Left renal pelvis (tissue), 4 donors: ENCODE measurements at places on chromosomes 7 and 10.

- DNase-seq, result no peak
These were observed 133.3 kb downstream of the PFKFB3 start for GRCh38 chr10:6336016-6336415.

DNA sequence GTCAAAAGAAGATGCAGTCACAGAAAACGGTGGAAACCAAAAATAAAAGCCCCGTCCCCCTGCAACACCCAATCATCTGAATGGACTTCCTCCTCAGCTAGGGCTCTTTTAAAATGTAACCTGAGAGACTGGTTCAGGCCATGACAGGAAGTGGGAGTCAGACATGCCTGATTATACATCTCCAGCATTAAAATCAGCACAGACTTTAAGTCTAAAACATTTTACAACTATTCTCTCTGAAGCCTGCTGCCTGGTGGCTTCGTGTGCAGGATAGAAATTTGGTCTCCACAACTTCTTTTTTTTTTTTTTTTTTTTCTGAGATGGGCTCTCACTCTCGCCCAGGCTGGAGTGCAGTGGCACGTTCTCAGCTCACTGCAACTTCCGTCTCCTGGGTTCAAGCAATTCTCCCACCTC, 30.3 kb downstream of the HACD1 start:
- no peak for DNase-seq

- DNase-seq, result no peak
These were observed 86.8 kb downstream of the HBP1 start for GRCh38 chr7:107255602-107256001.

DNA sequence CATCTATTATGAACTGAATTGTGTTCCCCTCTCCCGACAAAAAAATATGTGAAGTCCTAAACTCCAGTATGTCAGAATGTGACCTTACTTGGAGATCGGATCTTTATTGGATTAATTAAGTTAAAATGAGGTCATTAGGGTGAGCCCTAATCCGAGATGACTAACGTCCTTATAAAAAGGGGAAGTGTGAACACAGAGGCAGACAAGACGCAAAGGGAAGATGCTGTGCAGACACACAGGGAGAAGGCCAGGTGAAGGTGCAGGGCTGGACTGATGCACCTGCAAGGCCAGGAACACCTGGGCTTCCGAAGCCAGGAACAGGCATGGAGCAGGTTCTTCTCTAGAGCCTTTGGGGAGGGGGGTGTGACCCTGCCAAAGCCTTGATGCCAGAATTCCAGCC, 187.8 kb downstream of the PARD3 start:
- no peak for DNase-seq

GRCh38 chr7:24025094-24025493, 258.9 kb upstream of the NPY start:
- no peak for DNase-seq

- no peak for DNase-seq
These were observed 48.3 kb upstream of the ZMIZ2 start for GRCh38 chr7:44700322-44700721.

- no peak for DNase-seq
These were observed 331.5 kb upstream of the NPVF start for GRCh38 chr7:25559581-25560367.

- DNase-seq, result no peak
These were observed 14.8 kb downstream of the IMPDH1 start for GRCh38 chr7:128394904-128395496.

GRCh38 chr10:16612115-16612980, 90.7 kb upstream of the C1QL3 start:
- DNase-seq, result peak; percentile 42

DNA sequence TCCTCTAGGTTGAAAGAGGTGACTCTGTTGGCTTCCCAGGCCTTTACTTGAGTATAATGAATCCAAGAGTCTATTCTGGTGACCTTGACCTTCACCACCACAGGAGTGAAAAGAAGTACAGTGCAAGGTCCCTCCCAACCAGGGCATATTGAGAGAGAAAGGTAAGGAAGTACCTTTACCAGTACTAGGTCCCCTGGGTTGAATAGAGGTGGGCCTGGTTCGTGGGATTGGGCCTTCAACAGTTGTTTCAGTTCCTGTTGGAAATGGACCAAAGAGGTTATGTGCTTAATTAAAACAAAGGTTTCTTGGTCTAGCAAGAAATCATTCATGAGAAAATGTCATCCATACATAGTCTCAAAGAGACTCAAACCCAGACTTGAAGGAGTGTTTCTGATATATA, 6.4 kb upstream of the SFTPA1 start:
- no peak for DNase-seq

DNA sequence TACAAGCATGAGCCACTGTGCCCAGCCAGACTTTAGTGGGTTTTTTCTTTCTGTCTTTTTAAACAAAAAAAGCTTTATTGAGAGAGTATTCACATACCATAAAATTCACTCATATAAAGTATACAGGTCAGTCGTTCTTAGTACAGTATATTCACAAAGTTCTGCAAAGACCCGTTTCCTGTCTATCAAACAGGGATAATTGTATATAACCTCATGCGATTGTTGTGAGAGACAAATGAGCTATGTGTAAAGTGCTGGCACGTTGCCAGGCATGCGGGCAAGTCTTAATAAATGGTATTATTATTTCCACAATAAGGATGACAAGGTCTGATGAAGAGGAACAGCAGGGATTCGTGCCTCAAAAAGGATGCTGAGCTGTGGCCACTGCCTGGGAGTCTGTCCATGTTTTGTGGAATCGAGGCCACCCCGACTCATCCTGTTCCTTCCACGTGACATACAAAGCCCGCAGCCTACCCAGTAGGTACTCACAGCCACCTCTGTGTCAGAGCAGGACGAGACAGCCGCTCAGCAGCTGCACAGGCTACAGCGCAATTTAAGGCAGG, 51.6 kb downstream of the SMKR1 start:
- DNase-seq, result no peak

DNA sequence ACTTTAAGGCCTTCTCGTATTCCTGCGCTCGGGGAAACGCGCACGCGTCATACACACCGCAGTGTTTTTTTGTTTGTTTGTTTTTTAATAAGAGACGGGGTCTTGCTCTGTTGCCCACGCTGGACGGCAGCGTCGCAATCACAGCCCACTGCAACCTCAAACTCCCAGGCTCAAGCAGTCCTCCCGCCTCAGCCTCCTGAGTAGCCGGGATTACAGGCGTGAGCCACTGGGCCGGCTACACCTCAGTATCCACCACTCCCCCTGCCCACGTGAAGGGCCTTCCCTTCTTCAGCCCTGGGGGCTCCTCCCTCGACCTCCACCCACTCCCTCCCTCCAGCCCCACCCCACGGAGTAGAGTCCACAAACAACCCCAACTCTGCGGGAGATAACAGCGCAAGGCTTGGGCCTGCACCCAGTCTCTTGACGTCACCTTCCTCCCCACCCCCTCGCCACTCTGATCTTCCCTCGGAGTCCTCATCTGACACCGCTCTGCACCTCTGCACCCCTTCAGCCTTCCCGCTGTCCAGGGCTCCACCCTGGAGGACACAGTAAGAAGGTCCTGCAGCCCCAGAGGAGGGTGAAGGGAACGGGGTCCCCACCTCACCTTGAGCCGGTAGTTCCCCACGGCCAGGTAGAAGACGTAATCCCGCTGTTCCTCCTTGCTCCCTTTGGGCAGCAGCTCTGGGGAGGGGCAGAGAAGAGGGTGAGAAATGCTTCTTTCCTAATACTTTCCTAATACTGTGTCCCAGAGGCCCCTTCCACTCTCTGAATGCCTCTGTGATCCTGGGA, 2.8 kb upstream of the CLDN15 start:
- no peak for DNase-seq

- DNase-seq, result no peak
These were observed 205.2 kb downstream of the GLRX3 start for GRCh38 chr10:130341356-130341755.

DNA sequence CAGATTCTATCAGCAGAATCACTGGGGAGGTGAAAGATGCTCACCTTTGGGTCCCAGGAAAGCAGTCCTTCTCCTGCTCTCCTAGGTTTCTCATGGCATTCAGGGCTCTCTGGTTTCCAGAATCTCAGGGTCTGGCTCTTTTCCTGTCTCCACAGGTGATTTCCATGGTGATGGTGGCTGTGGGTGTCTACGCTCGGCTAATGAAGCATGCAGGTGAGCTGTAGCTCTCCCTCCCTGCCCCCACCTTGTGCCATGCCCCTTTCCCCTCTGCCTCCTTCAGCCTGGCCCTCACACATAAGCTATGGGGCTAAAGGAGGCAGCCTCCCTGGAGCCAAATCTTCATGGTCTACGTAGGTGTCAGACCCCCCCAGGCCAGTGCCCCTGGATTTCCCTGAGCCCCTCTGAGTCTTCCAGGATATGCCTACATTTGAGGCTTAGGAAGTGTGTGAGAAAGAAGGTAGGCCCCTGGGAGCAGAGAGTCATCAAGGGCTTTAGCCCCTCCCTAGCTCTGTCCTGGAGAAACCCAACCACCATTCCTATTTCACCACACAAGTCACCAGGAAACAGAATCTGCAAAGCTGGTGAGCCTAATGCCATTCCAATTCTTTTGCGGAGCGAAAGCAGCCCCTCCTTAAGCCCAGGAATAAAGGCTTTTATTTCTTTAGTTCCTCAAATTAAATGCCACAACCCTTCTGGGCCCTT, 17.2 kb downstream of the TSPAN33 start:
- DNase-seq, result no peak

GRCh38 chr10:21130683-21131442, 233.8 kb upstream of the NEBL start:
- DNase-seq, result no peak
